NCI-H1694 (cell line): ENCODE measurements at places on chromosomes 3 and 15.

- DNase-seq, result no peak
These were observed 48.7 kb downstream of the PRICKLE2 start for GRCh38 chr3:64176461-64176996.

- no peak for DNase-seq
These were observed 47.4 kb downstream of the CMTM8 start for GRCh38 chr3:32285891-32286290.

GRCh38 chr3:112302150-112302830 is 8.3 kb upstream of the SLC9C1 start:
- no peak for DNase-seq

GRCh38 chr15:52208306-52208946 is 17.2 kb upstream of the GNB5 start:
- DNase-seq, result peak; percentile 35

- DNase-seq, result no peak
These were observed 2.5 kb upstream of the HACD2 start for GRCh38 chr3:123587401-123587800.

DNA sequence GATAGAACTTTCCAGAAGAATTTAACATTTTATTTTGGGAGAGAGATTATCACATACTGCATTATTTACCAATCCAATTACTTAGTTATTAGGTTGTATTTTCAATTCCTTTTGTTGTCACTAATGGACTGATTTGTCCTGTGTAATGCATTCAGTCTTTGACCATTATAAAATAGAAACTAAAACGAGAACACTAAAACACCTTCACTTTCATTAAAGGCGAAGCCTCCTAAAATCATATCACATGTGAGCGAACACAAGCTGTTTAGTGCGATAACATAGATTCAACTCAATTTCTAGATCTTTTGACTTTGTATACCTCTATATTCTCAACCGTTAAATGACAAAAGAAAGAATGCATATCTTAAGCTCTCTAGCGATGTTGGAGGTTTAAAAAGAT is 253.4 kb downstream of the VGLL3 start:
- no peak for DNase-seq

- DNase-seq, result no peak
These were observed 270.5 kb downstream of the TUSC7 start for GRCh38 chr3:116980099-116980498.

GRCh38 chr15:83435202-83435601 is 11.9 kb upstream of the SH3GL3 start:
- DNase-seq, result no peak

DNA sequence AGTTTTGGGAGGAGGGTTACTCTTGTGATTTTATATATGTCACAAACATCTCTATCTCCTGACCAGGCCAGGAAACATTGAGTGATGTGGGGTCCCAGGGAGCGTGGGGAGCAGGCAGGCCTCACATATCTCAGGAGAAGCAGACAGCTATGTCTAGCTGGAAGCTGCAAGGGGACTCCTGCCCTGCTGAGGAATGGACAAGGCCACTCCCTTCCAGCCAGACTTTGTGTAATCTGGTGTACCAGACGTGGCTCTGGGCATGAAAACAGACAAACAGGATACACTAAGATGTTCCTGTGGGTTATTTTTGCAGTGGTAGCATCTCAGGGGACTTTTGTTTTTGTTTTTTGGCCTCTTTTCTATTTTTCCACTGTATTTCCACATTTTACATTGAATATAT is 23.2 kb downstream of the CYP8B1 start:
- no peak for DNase-seq

DNA sequence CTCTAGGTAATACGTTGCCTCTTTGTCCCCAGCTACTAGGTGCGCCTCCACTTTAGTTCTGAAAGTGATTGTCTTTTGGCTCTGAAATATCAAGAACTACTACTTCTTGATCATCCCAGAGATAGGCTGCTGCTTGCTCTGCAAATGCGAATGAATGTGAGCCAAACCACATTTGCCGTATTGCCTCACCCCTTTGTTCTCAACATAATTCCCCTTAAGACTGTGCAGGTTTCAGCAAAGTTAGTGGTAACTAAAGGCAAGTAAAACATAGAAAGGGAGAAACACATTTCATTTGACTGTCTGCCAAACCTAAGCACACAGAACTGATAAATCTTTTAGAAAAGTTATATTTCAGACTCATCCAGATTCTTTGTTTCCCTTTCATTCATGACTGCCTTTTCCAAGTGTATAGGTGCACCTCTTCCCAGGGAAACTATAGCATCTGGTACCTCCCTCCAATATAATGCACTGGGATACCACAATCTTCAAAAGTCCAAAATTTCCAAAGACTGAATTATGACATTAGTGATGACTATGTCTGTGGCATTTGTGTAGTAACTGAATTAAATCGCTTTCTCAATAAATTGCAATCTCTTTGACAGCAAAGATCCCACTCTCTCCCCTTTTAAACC is 720.6 kb upstream of the CBLB start:
- no peak for DNase-seq

DNA sequence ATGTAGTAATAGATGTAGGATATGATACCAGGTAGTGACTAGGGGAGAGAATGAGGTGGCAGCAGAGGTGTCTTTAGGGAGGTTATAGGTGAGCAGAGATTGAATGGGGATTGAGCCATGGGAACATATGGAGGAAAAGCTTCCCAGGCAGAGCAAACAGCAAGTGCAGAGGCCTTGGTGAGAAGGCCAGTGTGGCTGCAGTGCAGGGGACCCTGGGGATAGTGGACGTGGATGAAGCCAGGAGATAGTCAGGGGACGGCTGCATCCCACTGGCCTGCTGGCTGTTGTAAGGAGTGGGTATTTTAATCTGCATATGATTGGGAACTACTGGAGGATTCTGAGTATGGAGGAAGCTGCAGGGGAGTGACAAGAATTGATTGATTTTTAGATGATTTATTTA is 62.7 kb upstream of the TRAK1 start:
- DNase-seq, result no peak

DNA sequence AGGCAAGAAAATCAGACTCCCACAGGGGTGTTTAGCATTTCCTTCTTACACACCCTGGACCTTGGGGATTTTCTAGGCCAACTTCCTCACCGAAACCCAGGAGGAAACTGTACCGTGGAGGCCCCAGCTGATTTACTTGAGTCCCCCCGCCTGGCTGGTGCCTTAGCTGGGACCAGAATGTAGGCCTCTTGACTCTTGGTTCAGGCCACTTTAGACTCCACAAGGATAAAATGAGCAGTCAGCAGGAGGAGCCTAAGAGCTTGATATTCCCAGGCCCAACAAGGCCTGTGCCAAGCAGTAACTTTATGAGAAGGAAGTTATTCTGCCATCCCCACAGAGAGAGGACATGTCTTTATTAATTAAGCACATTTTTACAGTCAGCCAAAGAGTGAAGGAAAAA is 4.6 kb upstream of the APBA2 start:
- DNase-seq, result no peak

GRCh38 chr3:49788056-49788455 is 1.7 kb upstream of the IP6K1 start:
- no peak for DNase-seq

- no peak for DNase-seq
These were observed 291.2 kb upstream of the KCNMB2 start for GRCh38 chr3:178244733-178245709.

DNA sequence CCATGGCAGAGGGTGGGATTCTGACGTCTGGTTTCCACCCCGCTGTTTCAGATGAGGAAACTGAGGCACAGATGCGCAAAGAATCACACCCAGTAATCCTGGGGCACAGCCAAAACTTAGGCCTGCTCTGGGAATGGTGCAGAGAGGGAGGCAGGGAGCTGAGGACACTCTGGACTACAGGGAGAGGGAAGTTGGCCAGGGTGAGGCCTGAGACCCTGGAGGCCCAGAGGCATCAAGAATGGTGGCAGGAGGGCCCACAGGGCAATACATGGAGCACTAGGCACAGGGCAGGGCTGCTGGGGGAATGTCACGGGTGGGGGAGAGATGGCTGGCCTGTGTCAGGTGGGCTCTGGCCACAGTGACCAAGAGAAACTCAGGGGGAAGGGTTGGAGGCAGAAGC is 63.6 kb downstream of the TLE3 start:
- no peak for DNase-seq

GRCh38 chr3:66567077-66567476 is 66.3 kb upstream of the LRIG1 start:
- no peak for DNase-seq

DNA sequence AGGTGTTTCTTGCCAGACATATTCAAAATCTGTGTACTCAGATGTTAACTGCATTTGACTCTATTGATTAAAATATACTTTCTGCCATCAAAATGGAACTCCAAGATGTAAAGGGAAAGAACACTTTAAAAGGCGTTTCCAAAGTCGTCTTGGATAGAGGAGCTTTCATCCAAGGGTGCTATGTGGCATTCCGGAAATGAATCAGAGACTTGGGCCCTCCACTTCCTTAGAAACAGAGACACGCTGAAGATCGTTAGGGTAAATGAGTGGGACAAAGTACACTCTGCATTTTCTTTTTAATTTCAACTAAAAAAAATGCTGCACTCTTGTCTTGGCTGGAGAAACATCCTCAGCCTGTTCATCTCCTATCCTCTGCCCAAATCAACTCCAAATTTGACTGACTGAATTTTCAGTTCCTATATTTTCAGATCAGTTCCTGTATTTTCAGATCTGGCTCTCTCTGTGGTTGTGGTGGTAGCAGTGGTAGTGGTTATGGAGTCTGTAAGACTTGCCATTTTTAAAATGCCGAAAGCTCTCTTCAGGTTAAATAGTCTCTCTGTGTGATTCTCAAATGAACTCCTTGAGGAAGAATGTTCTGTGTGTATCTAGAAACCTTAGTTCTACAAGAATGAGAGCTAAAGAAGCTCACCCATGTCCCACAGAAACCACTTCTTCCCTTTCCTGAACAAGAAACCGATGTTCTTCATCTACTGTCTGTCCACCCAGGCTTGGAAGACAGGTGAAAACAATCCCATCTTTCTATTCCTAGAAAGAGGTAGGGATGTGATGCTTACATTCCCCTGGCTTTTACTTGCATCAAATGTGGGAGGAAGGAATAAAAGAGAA is 156.8 kb upstream of the ICE2 start:
- no peak for DNase-seq

- no peak for DNase-seq
These were observed 460.9 kb downstream of the OTOL1 start for GRCh38 chr3:161957467-161957866.

- no peak for DNase-seq
These were observed 62.4 kb downstream of the CD200 start for GRCh38 chr3:112395181-112395895.

- DNase-seq, result no peak
These were observed 172.2 kb downstream of the GHSR start for GRCh38 chr3:172276103-172276502.

- no peak for DNase-seq
These were observed 113.7 kb downstream of the WNT5A start for GRCh38 chr3:55373423-55373822.

- no peak for DNase-seq
These were observed 21.5 kb downstream of the LARS2 start for GRCh38 chr3:45409921-45410320.

- DNase-seq, result no peak
These were observed 2.0 kb upstream of the CEMIP start for GRCh38 chr15:80777137-80777536.

GRCh38 chr15:82132096-82132495 is 86.3 kb upstream of the MEX3B start:
- DNase-seq, result no peak

GRCh38 chr15:63072809-63073277 is 30.3 kb downstream of the TPM1 start:
- no peak for DNase-seq

- no peak for DNase-seq
These were observed 584.3 kb downstream of the AGBL1 start for GRCh38 chr15:86663979-86664378.

DNA sequence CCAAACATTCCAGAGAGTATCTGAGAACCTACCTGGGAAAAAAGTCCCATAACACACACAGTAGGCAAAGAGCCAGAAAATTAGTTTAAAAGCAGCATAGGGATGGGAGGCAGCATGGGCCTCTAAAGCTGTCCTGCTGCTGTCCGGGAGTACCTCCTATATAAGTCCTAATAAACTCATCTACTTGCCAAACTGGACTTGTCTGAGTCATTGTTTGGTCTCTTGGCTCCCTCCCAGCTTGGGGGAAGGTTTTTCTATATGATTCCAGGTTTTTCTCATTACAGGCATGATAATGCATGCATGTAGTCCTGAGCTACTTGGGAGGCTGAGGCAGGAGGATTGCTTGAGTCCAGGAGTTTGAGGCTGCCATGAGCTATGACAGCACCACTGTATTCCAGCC is 17.5 kb upstream of the HACD2 start:
- DNase-seq, result no peak
